ENCODE measurements at places on chromosomes 2 and 18. TPM values are rescaled to one million over a fixed set of nuclear protein-coding genes. Genes with fewer than 3 reads are reported as not detected.

DNA sequence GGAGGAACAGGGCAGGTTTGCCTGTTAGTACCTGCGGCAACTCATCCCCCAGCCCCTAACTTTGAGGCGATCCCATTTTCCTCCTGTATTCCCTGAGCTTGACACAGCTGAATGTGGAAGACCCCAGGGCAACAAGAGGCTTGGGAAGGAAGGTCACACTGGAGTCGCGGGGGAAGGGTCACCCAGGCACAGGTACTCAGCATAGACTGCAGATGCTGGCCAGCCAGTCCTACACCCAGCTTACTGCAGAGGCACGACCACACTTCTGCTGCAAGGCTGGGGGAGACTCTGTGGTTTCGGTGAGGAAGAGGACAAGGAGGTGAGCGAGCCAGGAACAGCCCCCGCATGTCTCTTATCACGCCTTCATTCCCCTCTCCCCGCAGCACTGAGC lies 91.5 kb downstream of the MALT1 start:
- DNase-seq, result no peak

DNA sequence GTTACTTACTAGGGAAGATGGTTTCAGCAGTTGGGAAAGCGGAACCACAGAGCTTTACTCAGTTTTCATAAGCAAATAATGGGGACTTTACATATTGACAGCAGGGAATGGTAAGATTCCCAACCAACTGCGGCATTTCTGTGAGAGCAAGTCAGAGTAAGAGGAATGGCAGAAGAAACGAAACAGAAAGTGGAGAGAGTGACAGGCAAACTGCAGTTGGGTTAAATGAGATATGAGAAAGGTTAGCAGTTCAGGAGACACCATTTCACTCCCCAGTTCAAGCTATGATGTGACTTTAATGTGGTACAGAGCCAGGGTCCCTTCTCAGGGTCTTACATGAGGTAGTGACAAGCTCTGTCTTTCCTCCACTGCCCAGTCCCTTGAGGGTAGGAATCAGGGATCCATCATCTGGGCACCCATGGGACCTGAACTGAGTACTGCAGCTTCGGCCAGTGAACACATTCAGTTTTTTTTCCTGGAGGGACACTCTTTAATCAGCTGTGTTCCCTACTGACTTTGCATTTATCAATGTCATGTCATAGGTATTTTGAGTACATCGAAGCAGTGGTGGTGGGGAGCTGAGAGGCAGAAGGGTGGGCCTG lies 33.0 kb upstream of the GREB1 start:
- no peak for DNase-seq

Gene PDE6D
- 29.7 TPM for total RNA-seq

DNA sequence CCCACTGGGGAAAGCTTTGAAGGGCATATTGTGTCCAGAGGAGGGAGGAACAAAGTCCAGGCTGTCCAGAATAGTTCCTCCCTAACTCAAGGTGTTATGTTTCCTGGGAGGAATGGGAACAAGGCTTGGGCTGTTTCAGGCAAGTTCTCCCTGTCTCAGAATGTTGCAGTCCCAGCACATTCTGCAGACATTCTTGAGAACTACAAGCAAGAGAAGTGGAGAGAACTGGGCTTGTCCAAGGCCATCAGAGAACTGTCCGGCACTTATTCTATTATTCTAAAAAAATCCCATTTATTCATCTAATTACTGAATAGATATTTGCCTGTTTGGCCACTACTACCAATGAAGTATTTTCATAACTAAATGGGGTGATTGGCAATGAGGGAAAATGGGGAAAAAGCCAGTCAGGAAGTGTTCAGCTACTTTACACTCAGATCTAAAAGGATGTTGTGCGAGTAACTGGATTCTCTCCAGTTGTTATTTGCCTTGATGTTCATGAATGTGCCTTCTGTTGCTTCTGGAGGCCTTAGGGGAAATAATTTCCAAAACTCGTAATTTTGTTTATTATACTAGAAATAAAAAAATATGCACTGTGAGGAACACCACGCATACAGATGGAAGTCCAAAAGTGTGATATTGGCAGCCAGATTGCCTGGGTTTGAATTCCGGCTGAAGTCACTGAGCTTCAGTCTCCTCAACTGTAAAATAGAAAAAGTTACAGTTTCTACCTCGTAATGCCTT lies 300.1 kb upstream of the RND3 start:
- DNase-seq, result no peak

DNA sequence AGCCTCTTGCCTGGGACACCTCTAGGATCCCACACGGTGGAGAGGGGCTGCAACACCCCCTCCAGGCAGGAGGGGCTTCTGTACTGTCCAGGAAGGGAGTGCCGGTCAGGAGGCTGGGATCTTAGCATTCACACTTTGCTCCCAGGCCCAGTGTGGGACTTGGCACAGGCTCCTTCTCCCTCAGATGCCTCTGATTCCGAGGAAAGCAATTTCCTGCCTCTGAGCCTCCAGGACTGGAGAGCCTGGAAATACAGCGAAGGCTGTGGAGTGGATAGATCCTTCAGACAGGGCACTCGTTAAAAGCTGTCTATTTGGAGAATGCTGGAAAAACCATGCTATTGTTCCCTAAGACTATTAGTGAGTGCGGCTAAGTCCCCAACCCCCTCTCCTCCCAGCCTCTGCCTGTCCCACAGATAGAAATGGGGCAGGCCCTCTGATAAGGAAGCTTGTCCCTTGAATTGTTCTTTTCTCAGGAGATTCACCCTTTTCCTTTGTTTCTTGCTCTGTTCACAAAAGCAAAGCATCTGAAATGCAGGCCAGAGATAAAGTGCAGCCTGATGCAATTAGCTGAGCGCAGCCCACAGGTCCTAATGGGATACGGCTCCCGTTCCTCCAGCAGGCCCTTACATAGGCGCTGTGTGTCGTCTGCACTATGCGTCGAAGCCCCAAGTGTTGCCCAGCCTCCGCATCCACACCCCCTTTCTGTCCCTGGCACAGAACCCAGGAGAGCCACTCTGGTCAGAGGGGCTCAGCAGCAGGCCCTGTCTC lies 252.2 kb downstream of the KLHL29 start:
- DNase-seq, result peak; percentile 71

GRCh38 chr2:60152226-60152833 lies 401.1 kb downstream of the BCL11A start:
- no peak for DNase-seq

- DNase-seq, result no peak
Measured at GRCh38 chr18:75654851-75655751, 227.6 kb upstream of the SMIM21 start.

Gene ALLC
- total RNA-seq, result not detected

Gene PRKAG3
- total RNA-seq, result not detected

Gene RAB1A
- total RNA-seq, result 62.5 TPM

DNA sequence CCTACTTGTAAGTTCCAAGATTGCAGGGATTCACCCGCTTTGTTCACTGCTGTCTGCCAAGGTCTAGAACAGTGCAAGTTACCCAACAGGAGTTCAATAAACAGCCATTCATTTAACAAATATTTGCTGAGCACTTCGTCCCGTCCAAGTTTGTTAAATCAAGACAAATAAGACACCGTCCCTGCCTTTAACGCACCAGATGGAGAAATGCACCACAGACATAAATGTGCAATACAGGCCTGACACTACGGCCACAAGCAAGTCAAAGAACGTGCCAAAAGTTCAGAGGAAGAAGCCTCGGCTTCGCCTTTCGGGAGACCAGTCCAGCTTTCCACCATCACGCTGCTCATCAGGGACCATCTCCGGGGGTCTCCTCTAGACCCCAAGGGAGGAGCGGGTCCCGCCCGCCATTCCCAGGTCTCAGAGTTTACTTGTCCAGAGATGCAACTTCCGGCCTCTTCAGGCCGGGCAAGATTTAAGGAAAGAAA lies 429 bp downstream of the C2orf76 start:
- no peak for DNase-seq

Gene CPLX4
- total RNA-seq, result not detected

DNA sequence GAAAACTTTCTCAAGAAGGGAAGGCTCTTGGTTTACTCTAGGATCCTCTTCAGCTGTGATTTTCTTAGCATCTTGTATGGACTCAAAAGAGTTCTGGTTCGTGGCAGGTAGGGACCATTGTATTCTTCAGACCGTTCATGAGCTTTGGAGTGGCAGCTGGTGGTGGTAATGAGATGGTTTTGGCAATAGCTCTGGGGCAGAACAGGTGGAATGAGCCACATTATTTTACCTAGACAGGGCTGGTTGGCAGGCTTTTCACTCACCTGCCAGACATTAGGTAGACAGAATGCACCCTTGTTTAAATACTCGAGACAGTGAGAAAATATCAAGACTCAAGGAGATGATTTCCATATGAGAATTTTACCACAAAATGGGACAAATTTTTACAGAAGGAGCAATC lies 26.2 kb upstream of the MGAT5 start:
- no peak for DNase-seq

Gene BMP10
- total RNA-seq, result not detected

Gene ATG9A
- total RNA-seq, result 74.5 TPM

DNA sequence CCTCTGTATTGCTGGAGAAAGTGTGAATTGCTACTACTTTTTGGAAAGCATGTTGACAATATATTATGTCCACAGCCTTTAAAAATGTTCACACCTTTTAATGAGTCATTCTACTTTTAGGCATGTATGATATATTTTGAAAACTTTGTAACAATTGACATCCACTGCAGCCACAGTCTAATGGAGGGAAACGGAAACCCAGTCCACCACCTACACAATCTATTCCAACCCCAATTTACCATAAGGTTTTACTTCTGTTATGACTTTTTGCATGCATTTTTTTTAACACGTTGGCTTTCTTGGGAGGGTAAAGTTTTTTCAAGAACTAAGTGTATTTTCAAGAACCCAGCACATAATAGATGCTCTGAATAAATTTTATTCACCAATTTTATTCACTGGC lies 38.5 kb upstream of the ATP8B1 start:
- no peak for DNase-seq

Gene PELI1
- total RNA-seq, result 1.7 TPM

DNA sequence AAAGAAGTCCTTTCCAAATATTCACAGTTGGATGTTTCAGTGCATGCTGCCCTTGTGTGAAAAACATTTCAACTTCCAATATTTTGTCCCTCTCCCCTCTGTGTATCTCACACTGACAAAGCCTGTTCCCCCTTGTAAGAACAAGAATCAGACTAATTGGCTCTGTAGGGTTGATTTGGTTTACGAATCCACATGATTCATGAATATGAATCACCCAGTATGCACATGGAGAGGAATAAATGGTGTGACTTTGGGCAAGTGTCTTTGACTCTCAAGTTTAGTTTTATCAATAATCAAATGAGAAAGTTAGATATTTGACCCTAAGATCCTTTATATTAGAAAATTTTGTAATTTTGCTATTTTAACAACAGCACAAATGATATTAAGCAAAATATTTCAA lies 9.3 kb upstream of the CDH20 start:
- no peak for DNase-seq

DNA sequence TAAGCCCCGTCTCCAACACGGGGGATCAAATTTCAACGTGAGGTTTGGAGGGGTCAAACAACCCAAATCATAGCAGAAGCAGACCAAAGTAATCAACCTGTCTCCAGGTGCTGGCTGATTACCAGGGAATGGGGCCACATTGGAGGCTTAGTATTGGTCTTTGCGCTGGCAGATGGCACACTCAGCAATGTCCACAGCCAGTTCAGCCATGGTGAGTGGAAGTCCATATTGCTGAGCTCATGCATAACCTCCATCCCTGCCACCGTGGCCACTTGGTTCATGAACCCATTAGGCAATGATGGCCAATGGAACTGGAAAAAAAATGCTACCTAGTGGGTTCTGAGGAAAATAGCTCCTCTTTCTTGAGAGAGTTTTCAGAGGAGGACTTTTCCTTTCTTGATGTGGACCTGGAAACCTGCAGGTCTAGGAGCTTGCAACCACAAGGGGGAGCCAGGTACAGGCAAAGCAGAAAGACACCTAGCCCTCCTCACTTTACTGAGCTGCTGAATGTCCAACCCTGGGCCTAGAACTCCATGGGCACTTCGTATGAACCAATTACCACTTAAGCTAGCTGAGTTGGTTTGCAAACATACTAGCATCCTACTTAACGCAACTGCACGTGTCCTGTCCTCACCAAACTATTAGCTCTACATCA lies 128.0 kb upstream of the GYPC start:
- DNase-seq, result peak; percentile 46

DNA sequence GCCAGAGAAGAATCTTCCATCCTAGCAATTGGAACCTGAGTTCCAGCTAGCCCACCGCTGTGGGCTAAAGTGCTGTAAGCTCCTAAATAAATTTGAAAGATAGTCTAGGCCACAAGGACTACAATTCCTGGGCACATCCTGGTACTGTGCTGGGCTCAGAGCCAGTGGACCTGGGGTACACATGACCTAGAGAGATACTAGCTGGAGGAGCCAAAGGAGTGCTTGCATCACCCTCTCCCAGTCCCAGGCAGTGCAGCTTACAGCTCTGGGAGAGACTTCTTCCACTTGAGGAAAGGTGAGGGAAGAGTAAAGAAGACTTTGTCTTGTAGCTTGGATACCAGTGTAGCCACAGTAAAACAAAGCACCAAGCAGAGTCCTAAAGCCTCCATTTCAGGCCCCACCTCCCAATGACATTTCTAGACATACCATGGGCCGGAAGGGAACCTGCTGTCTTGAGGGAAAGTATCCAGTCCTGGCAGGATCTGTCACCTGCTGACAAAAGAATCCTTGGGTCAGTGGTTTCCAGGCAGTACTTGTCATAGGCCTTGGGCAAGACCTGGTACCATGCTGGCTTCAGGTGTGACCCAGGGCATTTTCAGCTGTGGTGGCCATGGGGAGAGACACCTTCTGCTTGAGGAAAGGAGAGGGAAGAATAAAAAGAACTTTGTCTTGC lies 89.5 kb downstream of the TMEM185B start:
- peak; percentile 41 for DNase-seq

DNA sequence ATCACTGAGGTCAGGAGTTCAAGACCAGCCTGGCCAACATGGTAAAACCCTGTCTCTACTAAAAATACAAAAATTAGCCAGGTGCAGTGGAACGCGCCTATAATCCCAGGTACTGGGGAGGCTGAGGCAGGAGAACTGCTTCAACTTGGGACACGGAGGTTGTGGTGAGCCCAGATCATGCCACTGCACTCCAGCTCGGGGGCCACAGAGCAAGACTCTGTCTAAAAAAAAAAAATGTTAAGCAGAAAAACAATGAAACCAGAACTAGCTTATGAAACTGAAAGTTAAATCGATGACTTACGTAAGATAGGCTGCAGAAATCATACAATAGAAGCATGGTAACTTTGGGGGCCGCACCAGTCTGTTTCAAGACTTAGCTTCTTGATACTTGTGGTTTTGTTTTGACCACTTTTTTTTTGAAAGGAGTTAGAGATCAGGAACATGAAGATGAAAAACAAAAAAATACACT lies 6.2 kb upstream of the GPR155 start:
- no peak for DNase-seq

GRCh38 chr2:109516445-109517117 lies 97.2 kb downstream of the SEPTIN10 start:
- peak; percentile 52 for DNase-seq

DNA sequence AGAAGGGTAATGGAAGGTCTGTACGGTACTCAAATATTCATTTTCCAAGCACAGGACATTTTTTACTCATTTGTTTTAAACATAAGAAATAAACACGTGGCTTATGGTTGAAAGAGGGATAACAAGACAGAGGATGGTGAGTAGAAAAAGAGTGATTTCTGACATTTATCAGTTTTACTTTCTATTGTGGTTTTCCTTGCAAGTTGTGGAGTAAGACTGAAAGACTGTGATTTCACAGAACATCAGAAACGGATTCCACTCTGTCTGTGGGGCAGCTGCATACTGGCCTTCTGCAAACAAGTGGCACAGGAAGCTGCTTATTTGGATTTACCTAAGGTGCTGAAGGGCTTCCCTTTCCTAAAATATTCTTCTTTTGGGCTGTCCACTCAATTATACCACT lies 122.2 kb upstream of the ITGB6 start:
- DNase-seq, result no peak
